ENCODE measurements at places on chromosomes 5 and 9.

DNA sequence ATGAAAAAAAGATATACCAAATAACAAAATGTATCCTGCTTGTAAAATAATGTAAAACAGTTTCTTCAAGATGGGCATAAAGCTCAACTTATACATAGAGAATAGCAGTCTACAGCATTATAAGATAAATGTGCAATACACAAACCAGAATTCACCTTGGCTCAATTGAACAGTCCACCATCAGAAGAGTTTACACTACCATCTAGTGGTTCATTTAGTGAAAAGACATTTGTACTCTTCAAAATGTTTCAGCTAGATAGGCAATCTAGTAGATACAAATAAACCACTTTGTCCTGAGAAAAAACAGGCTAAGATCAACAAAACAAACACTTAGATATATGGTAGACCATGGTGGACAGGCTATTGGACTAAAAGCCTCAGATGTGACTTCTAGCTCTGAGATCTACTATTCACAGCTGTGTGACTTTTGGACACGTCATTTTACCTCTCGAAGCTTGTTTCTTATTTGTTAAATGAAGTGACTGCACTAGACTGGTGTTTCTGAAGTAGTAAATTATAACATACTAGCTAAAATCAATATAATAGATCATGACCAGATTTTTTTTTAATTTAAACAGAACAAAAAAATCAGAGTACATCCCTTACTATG is 22.1 kb upstream of the TPD52L3 start:
- no peak for DNase-seq

GRCh38 chr9:79975621-79976256 is 404.0 kb downstream of the TLE4 start:
- DNase-seq: no peak

DNA sequence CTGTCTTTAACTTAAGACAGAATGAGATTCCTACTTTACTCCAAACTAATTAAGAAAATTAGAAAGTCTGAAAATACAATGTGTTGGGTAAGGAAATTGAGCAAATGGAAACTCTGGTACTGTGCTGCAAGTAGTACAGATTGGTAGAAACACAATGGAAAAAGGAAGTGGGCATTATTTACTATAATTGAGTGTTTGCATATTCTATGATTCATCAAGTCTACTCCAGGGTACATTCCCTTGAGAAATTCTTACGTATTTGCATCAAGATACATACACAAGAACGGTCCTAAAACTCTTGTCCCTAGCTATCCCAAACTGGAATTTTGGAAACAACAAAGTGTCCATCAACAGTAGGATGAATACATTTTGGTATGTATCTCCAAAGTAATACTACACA is 123.5 kb upstream of the TARS1 start:
- DNase-seq: no peak

GRCh38 chr5:138252944-138253343 is 21.5 kb downstream of the GFRA3 start:
- no peak for DNase-seq

DNA sequence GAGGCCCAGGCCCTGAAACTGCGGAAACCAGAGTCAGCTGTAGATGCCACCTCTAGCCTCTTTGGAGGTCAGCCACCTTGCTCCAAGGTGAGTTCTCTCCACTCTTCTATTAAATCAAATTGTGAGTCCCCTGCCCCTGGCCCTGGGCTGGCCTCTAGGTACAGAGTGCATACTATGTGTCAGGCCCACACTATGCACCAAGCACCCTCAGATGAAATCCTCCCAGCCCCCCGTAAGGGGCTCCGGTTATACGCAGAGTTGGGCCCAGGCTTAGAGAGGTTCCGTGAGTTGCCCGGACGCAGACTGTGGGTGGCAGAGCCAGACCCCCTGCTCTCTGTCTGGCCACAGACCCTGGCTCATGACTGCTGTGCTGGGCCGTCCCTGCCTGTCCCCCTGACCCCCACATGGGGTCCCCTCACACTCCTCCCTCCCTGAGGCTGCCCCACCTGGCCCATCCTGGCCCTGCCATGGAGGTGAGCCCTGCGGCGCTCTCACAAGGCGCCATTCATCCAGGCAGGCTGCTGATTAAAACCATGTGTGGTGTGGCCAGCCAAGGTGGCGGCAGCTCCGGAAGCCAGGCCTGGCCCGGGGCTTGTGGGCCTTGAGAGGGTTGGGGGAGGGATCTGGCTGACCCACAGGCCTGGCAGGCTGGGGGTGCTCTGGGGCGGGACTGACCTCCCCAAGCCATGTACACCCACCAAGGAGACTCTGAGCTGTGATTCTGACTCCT is 65.5 kb upstream of the SYNPO start:
- DNase-seq: no peak

DNA sequence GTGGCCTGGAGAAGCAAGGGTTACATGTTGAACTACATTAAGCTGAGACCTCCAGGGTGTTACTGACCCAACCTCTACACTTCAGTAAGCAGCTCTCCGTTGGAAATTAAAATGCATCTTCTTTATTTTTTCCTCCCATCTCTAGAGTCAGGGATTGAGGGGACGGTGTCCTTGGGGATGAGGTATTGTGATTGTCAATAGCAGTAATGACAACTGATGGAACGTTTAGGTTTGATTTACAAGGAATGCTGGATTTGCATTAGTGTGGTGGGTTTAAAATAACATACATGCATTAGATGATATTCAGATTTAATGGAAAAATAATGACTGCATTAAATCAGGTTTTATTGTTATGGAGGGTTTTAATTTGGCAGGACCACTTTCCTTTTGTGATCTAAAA is 82.9 kb upstream of the NTRK2 start:
- DNase-seq: no peak

DNA sequence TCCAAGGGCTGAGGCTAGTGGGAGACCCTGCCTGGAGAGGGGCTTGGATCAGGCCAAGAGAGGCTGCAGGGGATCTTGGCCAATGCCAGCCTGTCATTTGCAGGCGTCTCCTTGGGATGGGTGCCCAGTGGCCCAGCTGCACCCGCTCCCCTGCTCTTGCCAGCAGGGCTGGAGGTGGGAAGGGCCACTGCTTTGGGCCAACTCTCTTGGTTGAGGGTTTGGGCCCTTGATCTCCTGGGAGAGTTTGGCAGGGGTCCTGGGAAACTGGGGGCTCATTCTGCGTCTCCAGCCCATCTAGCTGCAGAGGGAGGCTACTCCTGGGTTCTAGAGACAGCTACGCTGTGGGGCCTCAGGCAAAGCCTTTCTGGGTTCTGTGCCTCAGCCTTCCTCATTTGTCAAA is 10.5 kb downstream of the PSD2 start:
- DNase-seq: no peak

- no peak for DNase-seq
These were observed 33.1 kb upstream of the AFAP1L1 start for GRCh38 chr5:149238540-149238939.

Data from effector CD8-positive, alpha-beta T cell (primary cell).